ENCODE measurements at places on chromosomes 1 and 21.

DNA sequence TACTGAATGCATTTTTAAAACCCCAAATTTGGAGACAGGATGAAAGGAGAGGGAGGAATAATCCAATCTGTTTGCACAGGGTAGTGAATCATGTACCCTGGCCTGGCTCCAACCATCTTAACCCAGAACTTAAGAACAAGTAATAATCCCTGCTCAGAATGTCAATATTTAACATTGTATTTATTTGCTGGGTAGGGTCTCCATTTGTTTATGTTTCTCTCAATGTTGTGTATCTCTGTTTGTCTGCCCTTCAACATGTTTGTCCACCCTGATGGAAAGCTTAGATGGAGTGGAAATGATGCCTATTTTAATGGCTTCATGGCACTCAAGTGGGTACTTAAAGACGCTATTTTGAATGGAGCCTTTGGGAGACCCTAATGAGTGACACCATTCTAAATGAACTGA, 54.4 kb upstream of the CDC42BPA start:
- DNase-seq = no peak

DNA sequence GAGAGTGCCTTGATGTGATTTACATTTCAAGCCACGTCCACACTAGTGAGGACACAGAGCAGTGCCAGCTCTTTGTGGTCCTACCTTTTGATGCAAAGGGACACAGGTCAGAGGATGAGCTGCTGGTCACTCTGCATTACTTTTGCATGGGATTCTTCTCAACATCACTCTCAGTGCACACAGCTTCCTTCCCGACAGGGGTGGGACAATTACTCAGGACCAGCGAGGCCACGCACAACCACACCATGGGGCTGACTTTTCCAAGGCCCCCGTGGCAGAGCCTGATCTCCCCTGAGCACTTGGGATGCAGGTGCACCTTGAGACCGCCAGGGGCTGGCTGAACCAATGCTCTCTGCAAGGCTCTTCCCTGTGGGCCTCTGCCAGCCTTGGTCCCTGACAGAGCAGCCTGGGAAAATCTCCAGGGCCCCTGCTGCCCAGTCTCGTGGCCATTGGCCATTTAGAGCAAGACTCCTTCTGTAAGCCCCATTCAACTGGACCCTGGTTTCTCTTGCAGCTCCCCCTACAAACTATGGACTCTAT, 13.2 kb upstream of the PRAMEF12 start:
- no peak for DNase-seq

GRCh38 chr1:88239205-88239604, 444.9 kb upstream of the PKN2 start:
- no peak for DNase-seq

GRCh38 chr1:56477164-56478111, 101.9 kb downstream of the PLPP3 start:
- DNase-seq = no peak

GRCh38 chr1:185412385-185413087, 95.5 kb upstream of the IVNS1ABP start:
- no peak for DNase-seq

DNA sequence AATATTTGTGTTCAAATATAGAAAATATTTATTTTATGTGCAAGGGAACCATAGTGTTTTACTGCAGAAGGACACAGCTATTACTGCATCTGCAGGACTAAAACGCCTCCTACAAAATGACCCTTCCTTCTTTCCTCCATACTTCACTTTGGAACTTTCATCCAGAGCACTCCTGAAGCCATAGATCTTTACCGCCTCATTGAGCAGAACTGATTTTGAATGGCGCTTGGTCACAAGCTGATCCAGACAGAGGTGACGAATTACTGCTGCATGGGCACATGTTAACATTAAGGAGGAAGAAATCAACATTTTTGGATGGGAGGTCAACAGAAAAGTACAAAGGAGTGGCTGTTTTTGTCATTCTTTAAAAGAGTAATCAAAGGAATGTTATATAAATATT, 931.6 kb downstream of the NCAM2 start:
- DNase-seq = no peak

- no peak for DNase-seq
Observed at GRCh38 chr1:166383635-166384346, 217.0 kb upstream of the FAM78B start.
